Activated T-cell treated with anti-CD3 and anti-CD28 coated beads, Interleukin-2, amount 50 U/mL, for 48 hours (primary cell): ENCODE measurements at places on chromosomes 5 and 9.

GRCh38 chr5:34978681-34979080 lies 49.3 kb downstream of the DNAJC21 start:
- no peak for DNase-seq

- DNase-seq = no peak
Observed at GRCh38 chr5:113337515-113338415, 97.0 kb downstream of the TSSK1B start.

DNA sequence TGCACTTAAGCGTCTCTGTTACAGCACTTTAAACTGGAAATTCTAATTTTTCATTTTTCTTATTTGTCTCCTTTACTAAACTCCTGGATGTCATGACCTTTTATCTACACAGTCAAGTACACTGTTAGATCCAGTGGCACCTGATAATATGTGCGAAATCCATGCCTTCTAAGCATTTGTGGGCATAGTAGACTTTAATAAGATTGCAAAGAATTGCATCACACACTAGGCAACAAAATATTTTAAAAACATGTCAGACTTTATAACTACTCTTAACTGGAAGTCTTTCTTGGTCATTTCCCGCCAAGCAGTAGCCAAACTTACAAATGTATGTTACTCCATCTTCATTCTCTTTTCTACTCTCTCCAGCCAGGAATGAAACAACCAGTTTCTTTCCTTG lies 5.0 kb upstream of the SPINK1 start:
- DNase-seq = no peak

GRCh38 chr5:59117320-59117719 lies 534.4 kb downstream of the RAB3C start:
- DNase-seq = no peak

- no peak for DNase-seq
Observed at GRCh38 chr9:76027416-76027815, 136.9 kb downstream of the PCSK5 start.

DNA sequence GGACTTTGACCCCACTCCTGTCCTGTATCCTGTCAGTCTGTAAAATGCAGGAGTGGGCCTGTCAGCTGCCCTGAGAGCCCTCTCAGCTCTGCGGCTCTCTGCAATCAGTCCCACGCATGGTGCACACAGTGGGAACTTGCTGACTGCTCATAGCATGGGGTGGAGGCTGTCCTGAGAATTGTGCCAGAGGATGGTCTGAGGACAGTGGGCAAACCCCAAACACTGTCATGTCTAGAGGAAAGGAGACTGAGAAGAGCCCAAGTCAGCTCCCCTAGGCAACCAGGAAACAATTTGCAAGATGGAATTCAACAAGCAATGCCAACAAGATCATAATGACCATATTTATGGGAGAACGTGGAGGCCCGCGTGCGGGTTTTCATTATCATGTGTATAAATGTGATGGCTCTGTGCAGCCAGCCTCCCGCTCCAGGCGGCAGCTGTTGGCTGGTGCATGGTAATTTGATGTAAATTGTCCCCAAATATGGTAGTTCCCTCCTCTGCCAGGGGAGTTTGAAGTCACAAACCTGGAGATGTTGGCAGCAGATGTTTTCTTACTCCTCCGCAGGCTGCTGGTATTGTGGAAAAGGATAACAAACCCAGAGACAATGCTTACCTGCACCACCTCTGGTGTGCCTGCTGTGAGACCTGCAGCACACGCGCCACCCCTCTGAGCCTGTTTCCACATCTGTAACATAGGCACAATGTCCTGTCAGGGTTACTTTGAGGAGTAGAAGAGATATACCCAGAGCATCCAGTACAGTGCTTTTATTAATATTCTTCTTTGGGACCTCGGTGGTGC lies 39.8 kb upstream of the ALDH1B1 start:
- no peak for DNase-seq

DNA sequence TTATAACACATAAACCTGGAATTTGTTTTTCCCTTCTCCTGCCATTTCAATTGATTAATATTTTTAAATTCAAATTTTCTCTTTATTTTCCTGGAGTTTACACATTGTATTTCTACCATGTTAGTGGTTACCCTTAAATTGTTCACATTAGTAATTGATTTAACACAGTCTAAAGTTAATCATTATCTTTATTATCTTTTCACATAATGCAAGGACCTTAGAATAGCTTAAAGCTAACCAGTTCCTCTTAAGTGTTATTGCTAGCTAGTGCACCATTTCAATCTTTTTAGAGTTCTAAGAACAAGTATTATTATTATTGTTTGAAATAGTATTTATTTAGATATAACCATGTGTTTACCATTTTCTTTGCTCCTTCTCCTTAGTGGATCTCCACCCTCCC lies 251.2 kb upstream of the FBXL7 start:
- no peak for DNase-seq

GRCh38 chr5:82593481-82593880 lies 315.3 kb upstream of the RPS23 start:
- no peak for DNase-seq

DNA sequence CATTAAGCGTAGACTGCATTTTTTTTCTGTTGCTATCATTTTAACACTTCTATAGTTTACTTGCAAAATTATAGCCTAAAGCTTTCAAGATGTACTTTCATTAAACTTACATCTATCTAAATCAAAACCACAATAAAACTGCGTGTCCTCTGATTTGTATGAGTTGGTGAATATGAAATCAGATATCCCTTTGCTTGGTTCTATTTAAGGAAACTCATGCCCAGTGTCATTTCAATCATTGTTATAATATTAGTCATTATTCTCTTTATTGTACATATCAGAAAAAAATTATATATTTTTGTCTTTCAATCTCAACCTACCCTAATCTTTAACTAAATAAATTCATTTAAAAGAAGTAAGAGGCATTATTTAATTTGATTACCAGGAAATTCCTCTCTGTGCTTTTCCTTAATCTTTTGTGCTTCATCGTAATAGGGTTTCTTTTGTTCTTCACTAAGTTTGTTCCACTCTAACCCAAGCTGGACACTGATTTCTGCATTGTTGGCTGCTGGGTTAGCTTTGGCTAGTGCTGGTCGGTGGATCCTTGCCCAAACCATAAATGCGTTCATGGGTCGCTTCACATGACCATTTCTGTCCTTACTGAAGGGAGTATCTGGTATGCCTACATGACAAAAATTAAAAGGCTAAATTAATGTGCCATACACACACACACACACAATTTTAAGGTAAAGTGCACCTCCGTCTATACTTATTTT lies 3.8 kb downstream of the SOX30 start:
- no peak for DNase-seq

DNA sequence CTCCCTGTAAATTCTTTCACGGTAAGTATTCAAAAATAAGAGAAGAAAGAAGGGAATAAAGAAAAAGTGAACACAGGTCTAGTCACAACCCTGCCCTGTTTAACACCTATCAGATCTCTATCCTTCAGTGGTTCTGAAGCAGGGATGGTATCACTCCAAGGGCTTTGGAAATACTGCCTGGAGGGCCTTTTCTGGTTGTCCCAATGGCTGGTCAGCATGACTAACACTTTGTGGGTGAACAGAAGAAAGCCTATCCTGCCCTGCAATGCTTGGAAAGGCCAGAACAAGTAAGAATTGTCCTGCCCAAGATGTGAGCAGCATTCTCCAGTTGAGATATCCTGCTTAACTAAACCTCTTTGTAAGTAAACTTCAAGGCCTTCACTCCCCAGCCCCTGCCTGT lies 124.9 kb downstream of the TMEM167A start:
- no peak for DNase-seq

- no peak for DNase-seq
Observed at GRCh38 chr5:177997319-177997670, 1.3 kb upstream of the PROP1 start.

GRCh38 chr9:114348261-114348905 lies 18.7 kb downstream of the ORM2 start:
- no peak for DNase-seq

DNA sequence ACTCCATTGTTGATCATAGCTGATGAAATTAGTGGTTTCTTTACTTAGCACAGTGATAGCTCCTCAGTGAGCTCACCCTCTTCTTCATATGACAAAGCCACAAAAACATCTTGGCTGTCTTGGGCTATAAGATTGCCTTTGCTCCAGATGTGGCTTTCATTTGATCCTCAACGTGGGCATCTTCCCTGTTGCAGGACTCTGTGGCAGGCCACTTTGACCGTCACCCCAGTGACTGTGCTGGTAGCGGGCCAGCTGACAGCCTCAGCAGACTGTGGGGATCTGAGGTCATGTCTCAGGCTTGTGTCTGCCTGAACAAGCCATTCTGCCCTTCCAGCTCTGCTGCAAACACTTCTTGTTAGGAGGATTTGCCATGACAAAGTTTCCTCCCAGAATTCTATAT lies 422.2 kb downstream of the NR2F1-AS1 start:
- no peak for DNase-seq

GRCh38 chr5:59833448-59833847 lies 60.1 kb downstream of the PDE4D start:
- no peak for DNase-seq

- no peak for DNase-seq
Observed at GRCh38 chr5:112208699-112209615, 210.1 kb downstream of the EPB41L4A start.

- no peak for DNase-seq
Observed at GRCh38 chr5:158848634-158849033, 251.1 kb downstream of the EBF1 start.

GRCh38 chr5:123868881-123869280 lies 356.9 kb downstream of the CSNK1G3 start:
- DNase-seq = no peak

DNA sequence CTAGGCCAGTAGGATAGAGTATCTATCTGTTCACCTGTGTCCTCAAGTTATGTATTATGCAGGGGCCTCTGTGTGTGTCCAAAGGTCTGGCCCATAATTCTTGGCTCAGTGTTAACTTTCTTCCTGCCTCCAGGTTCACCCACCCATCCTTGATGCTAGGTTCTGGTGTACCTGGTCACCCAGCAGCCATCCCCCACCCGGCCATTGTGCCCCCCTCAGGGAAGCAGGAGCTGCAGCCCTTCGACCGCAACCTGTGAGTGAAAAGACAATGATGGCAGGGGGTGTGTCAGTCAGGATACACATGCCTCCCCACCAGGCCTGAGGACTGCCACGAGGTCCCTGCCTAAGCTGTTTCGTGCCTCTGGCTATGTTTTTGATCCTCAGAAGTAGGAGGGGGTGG lies 27.6 kb downstream of the TCF7 start:
- DNase-seq = peak; percentile 15

DNA sequence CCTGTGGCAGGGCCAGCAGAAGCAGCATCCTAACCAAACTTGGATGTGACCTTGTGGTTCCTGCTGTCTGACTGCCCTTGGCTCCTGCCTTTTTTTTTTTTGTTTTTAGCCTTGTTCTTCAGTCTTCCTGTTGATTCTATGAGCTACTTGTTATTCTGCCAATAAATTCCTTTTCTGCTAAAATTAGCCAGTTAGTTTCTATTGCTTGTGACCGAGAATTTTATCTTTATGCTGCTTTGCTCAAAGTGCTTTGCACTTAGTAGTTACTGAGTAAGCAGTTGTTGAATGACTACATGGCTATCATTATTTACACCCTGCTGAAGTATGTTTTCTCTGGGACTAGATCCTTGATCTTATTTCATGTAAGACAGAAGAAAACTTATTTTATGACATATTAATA lies 20.8 kb upstream of the ATG10 start:
- DNase-seq = no peak

- peak; percentile 81 for DNase-seq
Observed at GRCh38 chr9:127970401-127971313, 10.1 kb downstream of the EEIG1 start.

- no peak for DNase-seq
Observed at GRCh38 chr5:115297031-115297430, 577 bp upstream of the CCDC112 start.

- no peak for DNase-seq
Observed at GRCh38 chr9:99724640-99725039, 97.0 kb upstream of the NR4A3 start.

- DNase-seq = no peak
Observed at GRCh38 chr5:78751872-78752271, 103.3 kb upstream of the LHFPL2 start.

DNA sequence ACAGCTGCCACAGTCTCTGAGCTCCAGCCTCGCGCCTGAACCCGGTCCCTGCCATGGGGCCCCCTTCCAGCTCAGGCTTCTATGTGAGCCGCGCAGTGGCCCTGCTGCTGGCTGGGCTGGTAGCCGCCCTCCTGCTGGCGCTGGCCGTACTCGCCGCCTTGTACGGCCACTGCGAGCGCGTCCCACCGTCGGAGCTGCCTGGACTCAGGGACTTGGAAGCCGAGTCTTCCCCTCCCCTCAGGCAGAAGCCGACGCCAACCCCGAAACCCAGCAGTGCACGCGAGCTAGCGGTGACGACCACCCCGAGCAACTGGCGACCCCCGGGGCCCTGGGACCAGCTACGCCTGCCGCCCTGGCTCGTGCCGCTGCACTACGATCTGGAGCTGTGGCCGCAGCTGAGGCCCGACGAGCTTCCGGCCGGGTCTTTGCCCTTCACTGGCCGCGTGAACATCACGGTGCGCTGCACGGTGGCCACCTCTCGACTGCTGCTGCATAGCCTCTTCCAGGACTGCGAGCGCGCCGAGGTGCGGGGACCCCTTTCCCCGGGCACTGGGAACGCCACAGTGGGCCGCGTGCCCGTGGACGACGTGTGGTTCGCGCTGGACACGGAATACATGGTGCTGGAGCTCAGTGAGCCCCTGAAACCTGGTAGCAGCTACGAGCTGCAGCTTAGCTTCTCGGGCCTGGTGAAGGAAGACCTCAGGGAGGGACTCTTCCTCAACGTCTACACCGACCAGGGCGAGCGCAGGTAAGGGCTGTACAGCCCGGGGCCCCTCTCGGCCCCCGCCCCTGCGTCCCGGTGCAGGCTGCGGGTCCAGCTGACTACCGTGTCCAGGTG lies 509 bp downstream of the LVRN start:
- DNase-seq = peak; percentile 21

- no peak for DNase-seq
Observed at GRCh38 chr5:32734827-32735378, 23.8 kb downstream of the NPR3 start.

GRCh38 chr9:74078647-74079046 lies 418.5 kb upstream of the RORB start:
- no peak for DNase-seq

DNA sequence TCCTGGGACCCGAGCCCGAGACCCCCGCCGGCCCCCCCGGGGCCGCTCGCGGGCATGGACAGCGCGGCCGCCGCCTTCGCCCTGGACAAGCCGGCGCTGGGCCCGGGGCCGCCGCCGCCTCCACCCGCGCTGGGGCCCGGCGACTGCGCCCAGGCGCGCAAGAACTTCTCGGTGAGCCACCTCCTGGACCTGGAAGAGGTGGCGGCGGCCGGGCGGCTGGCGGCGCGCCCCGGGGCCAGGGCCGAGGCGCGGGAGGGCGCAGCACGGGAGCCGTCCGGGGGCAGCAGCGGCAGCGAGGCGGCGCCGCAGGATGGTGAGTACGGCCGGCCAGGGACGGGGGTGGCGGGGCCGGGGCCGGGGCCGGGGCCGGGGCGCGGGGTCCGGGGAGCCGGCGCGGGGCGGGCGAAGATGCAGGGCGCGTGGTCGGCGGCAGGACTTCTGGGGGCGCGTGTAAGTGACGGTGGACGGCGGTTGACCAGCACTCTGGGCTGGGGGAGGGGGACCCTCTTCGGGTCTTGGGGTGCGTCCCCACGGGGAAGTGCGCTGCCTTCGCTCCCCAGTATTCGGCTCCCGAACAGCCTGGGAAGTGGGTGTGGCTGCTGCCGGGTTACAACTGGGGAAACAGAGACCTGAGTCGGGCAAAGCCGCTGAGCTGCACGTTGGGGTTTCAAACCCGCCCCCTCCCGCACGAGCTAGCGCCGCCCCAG lies 520 bp downstream of the PRRX2 start:
- no peak for DNase-seq

- no peak for DNase-seq
Observed at GRCh38 chr5:66661149-66661548, 65.0 kb downstream of the MAST4 start.
